ENCODE measurements at places on chromosomes 1 and 21.

- peak; percentile 51 for DNase-seq
Observed at GRCh38 chr1:16017461-16018303, at the start of gene HSPB7. Gene HSPB7, minus strand, starts transcription at chr1:16018043. Its CDS starts 80 bp downstream, at chr1:16017963.

- DNase-seq, result no peak
Observed at GRCh38 chr1:18814874-18815531, 44.5 kb downstream of the TAS1R2 start.

GRCh38 chr1:88648706-88649105, 35.4 kb upstream of the PKN2 start:
- no peak for DNase-seq

GRCh38 chr1:114455102-114455785, 55.8 kb downstream of the TRIM33 start:
- DNase-seq, result no peak

DNA sequence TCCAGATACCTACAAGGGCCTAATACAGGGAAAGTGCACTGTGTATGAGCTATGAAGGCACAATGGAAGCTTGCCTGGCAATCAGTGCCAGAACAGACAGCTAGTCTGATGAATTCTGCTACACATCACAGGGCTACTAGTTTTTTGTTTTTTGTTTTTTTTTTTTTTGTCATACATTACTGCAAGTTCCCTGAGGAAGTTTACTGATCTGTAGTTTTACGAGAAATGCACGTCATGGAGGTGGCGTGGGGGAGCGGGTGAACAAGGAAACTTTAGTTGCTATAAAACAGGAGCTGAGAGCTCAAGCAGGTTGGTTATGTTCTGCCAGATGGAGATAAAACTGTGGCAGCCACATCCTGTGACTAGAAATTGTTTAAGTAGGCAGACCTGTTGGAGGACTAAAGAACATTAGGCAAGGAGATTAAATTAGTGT, 17.7 kb downstream of the PTPRC start:
- DNase-seq, result no peak

GRCh38 chr1:211370669-211371068, 44.0 kb downstream of the TRAF5 start:
- no peak for DNase-seq

GRCh38 chr1:11795238-11795890, 10.4 kb downstream of the MTHFR start:
- DNase-seq, result no peak

- DNase-seq, result no peak
Observed at GRCh38 chr1:32365445-32365844, 3.1 kb downstream of the TSSK3 start.

DNA sequence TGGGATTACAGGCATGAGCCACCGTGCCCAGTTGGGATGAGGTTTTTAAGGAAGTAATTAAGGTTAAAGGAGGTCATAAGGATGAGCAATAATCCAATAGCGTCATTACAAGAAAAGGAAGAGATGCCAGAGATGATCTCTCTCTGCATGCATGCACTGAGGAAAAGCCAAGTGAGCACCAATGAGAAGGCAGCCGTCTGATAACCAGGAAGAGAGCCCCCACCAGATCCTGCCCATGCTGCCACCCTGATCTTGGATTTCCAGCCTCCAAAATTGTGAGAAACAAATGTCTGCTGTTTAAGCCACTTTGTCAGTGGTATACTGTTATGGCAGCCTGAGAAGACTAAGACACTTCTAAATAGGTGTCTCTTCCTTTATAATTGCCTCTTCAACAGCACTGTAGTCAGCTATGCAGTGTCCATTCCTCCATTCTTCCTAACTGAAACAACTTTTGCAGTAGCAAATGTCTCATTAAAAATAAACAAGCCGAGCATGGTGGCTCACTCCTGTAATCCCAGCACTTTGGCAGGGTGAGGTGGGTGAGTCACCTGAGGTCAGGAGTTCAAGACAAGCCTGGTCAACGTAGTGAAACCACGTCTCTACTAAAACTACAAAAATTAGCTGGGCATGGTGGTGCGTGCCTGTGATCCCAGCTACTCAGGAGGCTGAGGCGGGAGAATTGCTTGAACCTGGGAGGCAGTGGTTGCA, 216.2 kb upstream of the RUNX1 start:
- DNase-seq, result no peak

DNA sequence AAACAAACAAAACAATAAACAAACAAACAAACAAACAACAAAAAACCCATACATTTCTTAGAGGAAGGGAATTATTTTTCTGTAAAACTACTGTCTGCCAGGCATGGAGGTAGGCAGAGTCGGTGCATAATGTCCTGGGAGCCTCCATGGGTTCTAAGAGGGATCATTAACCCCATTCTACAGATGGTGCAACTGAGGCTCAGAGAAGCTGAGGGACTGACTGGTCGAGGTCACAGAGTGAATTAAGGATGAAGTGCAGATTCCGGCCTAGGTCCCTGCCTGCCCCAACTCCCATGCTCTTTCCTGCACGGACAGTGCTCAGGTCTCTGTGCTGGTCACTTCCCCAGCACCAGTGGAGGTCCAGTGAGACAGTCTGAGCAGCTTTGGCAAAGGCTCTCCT, 15.8 kb upstream of the WNT4 start:
- no peak for DNase-seq

- peak; percentile 17 for DNase-seq
Observed at GRCh38 chr1:200029822-200030152, 2.3 kb downstream of the NR5A2 start.

DNA sequence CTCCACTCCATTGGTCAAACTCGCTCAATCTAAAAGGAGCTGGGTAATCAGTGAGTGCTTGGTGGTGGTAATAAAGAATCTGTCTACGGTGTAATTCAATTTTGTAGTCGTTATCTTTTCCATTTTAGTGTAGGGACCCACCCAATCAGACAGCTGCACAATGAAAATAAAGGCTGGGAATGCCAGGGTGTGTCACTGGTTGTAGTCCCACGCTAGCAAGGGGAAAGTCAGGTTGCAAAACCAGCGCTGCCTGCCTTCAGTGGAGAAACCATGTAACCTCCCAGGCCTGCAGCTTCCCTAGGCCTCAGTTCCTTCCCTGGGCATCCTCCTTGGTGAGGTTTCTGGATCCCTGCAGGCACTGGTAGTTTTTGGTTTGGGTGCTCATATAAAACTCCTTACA, 49.4 kb upstream of the PPP2R5A start:
- DNase-seq, result no peak

DNA sequence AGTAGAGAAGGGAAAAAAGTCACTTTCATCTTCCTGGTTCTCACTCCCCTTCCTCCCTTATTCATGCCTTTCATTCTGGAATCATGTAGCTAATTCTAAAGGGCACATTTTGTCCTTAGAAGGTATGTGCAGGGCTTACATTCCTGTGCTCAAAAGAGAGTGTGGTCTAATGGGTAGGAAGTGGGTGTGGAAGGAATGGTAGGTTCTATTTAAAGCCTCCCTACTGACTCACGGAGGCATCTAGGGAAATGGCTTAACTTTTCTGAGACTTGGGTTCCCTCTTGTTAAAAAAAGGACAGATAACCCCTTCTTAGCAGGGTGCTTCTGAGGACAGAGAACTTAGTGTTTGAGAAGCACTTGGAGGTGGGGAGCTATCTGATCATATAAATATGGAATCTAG, 249.3 kb upstream of the DUSP10 start:
- DNase-seq, result no peak

- no peak for DNase-seq
Observed at GRCh38 chr1:93518516-93518915, 70.6 kb downstream of the FNBP1L start.

DNA sequence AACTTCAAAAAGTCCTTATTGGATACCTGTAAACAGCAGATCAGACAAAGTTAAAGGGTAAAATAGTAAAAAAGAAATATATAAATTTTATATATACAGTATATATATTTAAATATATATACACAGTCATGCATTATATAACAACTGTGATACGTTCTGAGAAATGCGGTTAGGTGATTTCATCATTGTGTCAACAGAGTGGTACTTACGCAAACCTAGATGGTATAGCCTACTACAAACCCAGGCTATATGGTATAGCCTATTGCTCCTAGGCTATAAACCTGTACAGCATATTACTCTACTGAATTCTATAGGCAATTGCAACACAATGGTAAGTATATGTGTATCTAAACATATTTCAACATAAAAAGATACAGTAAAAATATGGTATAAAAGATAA, 222.7 kb downstream of the NUF2 start:
- DNase-seq, result no peak

- no peak for DNase-seq
Observed at GRCh38 chr1:156746406-156746727, 5.1 kb downstream of the HDGF start.

DNA sequence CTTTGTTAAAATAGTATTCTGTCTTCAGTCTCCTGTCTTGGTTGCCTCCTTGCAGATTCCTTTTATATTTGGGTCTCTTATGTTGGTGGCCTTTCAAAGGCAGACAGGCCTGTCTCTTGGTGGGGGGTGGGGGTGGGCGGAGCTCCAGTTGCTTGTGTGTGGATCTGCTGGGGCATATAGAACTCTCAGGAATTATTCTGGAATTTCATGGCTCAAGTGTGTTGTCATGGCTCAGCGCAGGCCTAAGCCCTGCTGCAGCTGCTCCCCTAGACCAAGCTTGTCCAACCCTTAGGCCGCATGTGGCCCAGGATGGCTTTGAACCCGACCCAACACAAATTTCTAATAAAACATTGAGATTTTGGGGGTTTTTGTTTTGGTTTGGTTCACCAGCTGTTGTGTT, 8.0 kb downstream of the C1orf35 start:
- DNase-seq, result no peak

GRCh38 chr1:208089761-208090370, 154.3 kb downstream of the PLXNA2 start:
- DNase-seq, result no peak

GRCh38 chr1:97200595-97200994, 479.0 kb downstream of the PTBP2 start:
- DNase-seq, result no peak

GRCh38 chr21:42460391-42461184, 35.4 kb downstream of the RSPH1 start:
- DNase-seq, result no peak

Data from GM13976 (cell line).